ENCODE measurements at places on chromosomes 1 and 21.

GRCh38 chr1:235781807-235782206 lies 84.9 kb downstream of the LYST start:
- no peak for DNase-seq

DNA sequence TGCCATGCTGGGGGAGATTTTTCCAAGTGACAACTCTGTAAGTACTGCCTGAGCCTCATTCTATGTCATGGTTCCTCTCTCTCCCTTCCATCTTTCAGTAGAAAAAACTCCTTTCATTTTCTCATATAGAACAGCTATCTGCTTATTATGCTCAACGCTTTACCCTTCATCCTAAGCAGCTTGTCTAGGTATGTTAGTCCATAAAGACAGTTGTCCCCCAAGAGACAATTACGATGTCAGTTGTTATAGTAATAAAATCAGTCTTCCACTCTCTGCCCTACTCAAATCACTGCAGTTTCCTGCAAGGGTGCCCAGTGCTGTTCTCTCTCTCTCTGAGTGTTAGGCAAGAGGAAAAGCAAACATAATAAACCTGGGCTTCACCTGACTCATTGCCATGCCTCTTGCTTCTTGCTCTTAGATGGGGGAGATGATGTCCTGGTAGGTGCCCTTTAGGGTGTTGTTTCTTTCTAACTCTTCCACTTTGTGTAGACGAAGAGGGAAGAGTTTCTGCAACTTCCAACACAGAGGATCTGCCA lies 59.4 kb downstream of the PAPPA2 start:
- DNase-seq = no peak

- DNase-seq = no peak
These were observed 98.5 kb downstream of the DISC1 start for GRCh38 chr1:231724876-231725647.

GRCh38 chr1:201214461-201214860 lies 23.8 kb downstream of the IGFN1 start:
- peak; percentile 7 for DNase-seq

DNA sequence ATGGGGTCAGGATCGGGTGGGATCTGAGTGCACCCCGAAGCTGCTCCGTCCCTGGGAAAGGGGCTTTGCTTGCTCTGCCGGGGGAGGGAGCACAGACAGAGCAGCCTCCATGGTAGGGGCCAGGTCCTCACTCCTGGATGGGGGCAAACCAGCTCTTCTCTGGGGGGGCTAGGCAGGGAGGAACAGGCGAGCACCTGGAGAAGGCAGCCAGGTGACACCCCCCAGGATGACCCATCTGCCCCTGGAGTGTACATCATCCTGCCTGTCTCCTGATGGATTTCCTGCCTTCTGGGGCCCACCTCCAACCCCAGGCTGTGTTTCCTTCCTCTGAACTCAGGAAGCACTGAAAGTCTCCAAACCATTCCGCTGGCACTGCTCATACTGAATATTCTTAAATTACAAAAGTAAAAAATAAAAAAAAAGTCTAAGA lies 248.0 kb downstream of the RHOU start:
- DNase-seq = no peak

GRCh38 chr1:223802602-223803001 lies 43.1 kb downstream of the TP53BP2 start:
- DNase-seq = no peak

GRCh38 chr1:23215751-23216449 lies 1.4 kb downstream of the HTR1D start:
- no peak for DNase-seq

GRCh38 chr21:42780617-42781016 lies 98.7 kb downstream of the WDR4 start:
- DNase-seq = no peak

DNA sequence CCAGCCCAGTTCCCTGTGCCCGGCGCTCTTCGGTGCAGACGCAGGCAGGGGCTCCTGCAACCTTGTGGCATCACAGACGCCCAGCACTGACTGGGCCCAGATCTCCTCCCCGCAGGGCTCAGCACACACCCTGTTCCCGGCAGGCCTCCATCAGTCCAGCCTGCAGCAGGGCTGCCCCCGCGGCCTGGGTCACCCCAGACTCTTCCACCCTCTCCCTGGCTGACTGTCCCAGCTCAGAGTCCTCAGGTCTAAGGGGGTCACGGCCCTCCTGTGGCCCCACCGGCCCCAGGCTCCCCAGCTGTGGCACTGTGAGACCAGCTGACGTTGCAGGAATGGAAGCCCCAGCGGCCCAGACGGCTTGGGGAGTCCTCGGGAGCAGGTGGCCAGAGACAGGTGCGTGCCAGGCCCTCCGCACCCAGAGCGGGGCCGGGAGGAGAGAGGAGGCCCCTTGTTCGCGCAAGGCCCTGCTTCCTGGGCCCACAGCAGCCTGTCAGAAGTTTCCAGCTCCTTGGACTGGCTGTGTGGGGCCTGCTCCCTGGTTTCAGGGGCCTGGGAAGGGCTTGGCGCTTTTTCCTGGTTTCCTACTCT lies 4.2 kb downstream of the B3GALT6 start:
- DNase-seq = no peak

DNA sequence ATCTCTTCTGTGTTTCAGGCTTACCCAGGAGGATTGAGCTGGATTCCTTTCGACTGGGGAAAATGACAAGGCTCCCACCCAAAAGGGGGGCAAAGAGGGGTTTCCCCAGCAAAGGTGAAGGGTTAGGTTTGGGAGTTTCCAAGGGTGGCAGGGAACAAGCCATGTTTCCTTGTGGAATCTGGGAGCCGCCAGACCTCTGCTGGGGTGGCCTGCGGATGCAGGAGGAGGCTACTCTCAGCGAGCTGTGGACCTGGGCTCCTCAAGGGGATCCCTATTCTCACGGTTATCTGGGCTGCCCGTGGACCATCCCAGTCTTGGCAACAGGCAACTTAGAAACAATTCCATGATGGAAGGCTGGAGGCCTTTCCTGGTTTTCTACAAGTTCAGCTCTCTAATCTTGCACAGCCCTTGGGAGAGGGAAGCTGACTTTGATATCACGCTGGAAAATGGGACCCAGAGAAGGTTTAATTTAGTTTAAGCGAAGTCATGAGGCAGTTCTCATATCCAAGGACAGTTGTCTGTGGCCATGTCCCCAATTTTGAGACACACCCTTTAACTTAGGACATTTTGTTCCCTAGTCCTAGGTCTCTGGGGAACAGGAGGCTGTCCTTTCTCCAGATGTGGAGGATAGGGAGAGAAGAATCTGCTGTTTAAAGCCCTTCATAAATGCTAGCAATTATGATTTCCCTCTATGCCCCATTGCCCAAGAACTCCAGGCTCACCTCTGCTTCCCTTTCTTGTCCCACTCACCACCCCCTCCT lies 24.7 kb upstream of the STUM start:
- no peak for DNase-seq

- no peak for DNase-seq
These were observed 85.5 kb downstream of the RAB3GAP2 start for GRCh38 chr1:220186752-220187151.
